ENCODE measurements at places on chromosomes 7 and 10.
A peak's percentile ranks its signal among the peaks of the same experiment; 100 is the strongest.

DNA sequence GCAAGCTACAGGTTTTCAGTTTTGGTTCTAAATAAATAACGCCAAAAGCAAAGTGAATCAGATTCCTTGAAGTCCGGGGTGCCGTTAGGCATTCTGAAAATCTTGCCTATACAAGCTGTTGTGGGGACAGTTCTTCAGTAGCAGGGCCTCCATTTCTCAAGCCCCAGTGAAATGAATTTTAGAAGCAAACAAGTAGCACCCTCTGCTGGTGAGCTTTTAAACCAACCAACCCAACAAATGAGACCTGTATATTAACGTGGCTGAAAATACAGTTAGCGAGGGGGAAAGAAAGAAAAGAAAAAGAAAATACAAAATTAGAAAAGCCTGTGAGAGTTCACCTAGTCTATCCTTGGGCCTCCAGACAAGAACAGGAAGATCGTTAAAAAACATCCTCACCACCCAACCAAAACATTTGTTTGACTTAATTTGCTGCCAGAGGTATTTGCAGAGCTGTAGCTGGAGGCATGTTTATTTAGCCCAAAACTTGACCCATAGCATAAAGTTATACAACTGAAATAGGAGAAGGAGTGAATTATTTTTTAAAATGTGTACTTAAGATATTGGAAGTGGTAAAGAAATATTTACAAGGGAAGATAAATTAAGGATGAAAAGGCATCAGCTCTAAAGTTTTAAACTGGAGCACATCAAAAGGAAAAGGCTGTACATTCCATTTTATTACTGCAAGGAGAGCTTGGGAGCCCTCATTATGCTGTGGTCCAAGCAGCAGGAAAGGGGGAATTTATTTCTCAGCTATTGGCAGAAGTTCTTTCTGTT lies 98.9 kb downstream of the DYNC1I1 start:
- DNase-seq, result no peak

DNA sequence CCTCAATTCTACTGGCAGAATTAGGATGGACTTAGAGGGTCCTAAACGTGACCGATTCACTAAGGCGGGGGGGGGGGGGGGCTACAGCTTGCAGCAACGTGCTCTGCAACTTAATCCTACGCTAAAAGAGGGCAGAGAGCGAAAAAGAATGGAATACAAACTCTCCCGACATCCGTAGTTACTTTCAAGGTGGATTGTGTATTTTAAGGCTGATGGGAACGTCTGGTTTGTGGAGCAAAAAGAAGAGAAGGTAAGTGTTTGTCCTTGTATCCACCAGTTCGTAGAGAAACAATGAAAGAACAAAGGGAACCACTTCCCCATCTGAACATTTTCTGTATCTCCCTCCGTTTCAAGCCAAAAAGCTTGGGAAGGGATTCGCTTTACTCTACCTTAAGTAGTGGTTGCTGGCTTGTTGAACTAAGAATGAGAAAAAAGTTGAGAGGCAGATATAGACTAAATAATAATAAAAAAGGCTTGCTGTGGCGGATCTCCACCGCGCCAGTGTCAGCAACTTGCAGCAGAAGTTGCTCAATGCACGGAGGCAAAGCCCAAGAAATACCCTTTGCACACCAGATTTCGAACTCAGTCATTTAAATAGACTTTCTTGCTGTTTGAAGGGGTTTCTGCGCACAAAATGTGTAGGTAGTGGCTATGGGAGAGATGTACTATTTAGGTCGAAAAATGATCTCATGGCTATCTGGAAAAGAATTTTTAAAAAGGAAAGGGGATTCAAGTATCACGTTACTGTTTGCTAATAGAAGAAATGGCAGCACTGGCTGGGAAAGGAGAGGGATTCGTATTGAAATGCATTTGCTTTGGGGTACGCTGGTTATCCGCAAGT lies 736 bp downstream of the SKIDA1 start:
- no peak for DNase-seq

DNA sequence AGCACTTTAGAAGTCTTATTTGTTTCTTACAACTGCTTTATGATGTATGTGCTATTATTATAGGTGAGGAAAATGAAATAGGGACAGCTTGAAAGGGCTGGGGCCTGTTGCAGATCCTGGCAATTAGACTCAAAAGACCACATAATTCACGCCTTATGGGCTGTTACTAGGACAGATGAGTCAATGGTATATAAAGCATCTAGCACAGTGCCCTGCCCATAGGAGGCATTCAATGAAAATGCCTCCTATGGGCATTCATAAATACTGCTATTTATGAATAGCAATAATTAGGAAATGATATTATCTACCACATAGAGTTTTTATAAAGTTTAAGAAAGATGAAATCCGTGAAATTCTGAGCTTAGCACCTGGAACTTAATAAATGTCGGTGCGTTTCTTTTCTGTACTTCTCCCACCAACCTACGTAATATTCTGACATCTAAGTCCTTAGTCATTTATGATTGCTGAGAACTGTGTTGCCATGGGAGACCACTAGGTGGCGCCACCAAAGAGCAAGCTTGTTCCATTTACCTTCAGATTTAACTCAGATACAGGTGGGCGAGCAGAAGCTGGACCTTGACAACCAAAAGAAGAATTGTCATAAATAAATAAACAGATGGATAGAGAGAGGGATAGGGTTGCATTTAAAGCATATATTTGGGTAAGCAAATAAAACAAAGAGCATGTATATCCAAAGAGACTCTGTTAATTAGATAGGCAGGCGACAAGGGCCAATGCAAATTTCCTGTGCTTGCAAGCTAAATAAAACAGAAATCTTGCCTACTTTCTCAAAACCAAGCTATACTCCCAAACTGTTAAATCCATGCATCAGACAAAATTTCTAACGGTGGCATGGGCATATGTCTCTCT lies 699.9 kb downstream of the INHBA start:
- peak; percentile 50 for DNase-seq

DNA sequence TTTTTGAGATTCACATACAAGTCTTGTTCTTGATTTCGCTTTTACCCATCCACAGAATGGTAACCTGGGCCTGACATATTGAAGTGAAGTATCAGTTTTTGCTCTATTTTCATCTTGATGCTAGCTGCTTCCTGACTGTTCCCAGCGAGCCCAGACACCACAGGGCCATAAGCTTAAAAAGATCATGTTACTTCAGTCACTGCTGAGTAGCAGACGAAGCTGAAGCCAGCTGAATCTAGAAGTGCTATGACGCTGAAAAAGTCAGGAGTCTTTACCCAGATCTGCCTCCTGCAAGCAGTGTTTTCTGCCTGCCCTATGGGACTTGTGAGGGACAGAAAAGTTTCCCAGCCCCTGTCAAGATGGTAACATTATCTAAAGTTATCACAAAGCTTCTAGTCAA lies 2.7 kb upstream of the PRXL2A start:
- DNase-seq, result no peak

DNA sequence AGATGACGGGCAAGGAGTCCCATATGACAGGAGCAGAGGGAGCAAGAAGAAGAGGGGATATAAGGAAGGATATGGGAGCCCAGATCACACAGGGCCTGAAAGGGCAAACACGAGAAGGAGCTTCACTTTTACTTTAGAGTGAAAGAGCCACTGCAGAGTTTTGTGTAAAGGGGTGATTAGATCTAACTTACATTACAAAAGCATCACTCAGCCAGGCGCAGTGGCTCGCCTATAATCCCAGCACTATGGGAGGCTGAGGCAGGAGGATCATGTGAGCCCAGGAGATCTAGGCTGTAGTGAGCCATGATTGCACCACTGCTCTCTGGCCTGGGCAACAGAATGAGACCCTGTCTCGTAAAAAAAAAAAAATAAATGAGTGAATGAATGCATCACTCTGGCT lies 91.1 kb downstream of the MPP7 start:
- no peak for DNase-seq

DNA sequence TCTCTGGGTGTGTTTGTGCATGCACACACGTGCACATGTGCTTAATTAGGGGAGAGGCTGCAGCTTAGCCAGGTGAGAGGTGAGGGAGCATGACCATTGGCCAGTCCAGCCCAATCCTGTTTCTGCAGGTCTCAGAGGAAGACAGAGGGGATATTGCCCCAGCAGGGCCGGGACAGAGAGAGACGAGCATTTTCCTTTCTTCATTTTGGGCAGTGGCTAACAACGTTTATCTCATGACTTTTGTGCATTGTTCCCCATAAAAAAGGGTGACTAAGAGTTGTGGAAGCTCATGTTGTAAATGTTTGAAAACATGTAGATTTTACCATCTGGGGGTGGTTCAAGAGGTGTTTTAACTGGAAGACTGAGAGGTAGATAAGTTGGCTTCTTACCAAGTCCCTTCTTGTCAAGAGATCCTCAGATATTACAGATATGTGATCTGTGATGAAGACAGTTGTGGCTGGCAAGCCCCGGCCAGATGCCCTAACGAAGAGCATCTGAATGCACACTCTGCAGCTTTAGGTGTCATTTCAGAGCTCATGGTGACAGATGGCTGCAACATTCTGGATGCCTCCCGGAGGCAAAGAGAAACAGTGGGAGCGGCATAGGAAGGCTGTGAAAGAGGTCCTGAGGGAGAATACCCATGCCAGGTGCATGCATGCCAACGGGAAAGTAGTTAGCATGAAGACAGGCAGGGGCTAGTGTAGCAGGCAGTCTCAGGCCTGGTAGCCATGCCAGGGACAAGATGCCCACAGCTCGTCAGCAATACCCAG lies 16.7 kb upstream of the DMBT1 start:
- DNase-seq, result no peak

DNA sequence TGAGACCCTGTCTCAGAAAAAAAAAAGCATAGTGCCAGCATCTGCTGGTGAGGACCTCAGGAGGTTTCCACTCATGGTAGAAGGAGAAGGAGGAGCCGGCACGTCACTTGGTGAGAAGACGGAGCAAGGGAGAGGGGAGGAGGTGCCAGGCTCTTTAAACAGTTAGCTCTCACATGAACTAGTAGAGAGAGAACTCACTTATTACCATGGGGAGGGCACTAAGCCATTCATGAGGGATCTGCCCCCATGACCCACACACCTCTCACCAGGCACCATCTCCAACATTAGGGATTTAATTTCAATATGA lies 62.9 kb upstream of the VKORC1L1 start:
- no peak for DNase-seq

DNA sequence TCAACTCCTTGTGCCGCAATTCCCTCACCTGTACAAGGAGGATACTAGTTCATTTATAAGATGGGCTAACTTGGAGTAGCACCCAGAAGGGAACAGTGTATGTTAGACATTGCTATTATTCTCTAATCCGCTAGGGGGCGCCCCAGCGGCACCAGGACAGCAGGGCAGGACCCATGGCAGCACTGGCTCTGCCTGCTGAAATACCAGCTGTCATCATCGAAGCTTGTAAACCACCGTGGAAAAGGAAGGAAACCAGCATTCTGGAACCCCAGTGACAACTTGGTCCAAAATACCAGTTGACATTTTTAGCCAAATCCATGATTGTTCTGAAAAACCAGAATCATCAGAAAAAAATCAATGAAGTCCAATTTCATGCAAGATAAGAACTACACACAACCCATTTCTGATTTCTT lies 134.4 kb downstream of the ITGA8 start:
- peak; percentile 53 for DNase-seq

GRCh38 chr7:37833818-37834146 lies 14.6 kb upstream of the NME8 start:
- no peak for DNase-seq

GRCh38 chr7:145005601-145006000 lies 169.7 kb upstream of the TPK1 start:
- DNase-seq, result no peak

- DNase-seq, result no peak
These were observed 29.2 kb upstream of the ZNRF2 start for GRCh38 chr7:30255064-30255769.

DNA sequence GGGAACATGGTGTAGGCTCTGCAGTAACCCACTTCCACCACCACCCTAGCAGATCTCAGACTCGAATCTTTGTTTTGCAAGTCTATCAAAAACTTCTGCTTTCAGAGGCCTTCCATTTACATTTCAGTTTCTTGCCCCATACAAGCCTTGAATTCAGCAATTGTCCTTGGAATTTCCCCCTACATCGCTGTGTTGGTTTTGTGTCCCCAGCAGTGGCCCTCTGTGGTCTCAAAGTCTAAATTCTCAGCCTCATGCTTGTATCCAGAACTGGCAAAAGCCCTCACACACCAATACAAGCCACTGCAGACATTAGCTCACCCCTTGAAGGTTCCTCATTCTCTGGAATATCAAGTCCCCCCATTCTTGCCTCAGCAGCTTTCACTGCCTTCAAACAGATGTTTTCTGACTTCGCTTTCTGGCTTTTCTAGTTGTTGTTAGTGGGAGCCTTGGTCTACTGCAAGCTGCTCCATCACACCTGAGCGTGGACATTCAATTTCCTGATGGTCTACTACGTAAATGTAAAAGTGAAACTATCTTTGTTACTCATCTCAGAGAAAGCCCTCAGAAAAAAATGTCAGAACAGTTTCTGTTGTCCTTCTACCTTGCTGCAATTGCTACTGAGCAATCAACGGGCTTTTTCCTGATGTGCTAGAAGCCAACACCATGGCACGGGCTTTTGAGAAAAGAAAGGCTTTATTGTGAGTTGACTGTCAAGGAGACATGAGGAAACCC lies 1.8 kb upstream of the NUB1 start:
- DNase-seq, result no peak

GRCh38 chr7:38674513-38674912 lies 43.3 kb upstream of the AMPH start:
- DNase-seq, result no peak

DNA sequence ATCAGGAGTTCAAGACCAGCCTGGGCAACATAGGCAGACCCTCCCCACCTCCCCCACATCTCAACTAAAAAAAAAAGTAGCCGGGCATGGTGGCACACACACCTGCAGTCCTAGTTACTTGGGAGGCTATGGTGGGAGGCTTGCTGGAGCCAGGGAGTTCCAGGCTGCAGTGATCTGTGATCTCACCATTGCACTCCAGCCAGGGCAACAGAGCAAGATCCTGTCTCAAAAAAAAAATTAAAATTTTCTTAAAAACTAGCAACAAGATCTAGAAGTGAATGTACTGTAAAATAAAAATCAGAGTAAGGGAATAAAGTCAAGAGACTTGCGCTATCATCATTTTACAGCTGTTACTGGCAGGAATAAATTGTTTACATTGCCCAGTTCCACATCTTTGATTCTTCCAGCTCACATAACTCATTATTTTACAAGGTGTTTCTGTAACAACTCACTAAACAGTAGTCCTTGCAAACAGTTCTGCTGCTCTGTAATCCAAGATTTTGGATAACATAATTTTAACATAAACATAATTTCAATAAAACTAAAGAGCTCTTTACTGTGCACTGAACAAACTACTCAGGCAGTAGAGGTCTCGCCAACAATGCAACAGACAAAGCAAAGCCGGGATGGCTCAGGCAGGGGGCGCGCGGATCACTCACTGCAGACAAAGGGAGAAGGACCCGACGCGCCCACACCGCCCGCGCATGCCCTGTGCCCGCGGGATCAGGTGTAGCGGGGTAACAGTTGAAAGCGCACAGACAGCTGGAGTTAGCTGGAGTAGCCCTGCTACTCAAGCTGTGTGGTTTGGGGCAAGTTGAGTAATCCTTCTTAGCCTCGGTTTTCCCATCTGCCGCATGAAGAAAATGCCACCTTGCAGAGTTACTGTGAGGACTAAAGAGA lies 73.3 kb upstream of the NFE2L3 start:
- peak; percentile 77 for DNase-seq

Measured in Right ventricle myocardium superior (tissue), 1 donor.